ENCODE measurements at places on chromosomes 3 and 15.

DNA sequence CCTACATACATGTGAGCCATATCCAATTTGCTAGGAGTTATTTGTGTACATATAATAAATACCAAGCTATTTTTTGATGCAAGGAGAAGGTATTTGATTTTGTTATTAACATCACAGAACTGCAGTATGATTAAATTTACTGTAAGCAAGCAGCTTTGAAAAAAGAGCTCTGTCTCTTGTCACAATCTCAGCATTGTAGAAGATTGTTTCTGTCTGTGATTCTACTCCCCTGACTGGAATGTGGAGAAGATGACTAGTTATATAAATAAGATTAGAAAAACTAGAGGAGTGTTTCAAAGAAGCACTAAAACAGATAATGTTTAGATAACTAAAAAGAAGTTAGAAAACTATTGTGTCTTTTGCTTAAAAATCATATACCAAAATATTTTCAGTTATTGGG is 17.1 kb upstream of the DCBLD2 start:
- no peaks in the 10 kb centered on the region for H3K4me1 ChIP-seq

DNA sequence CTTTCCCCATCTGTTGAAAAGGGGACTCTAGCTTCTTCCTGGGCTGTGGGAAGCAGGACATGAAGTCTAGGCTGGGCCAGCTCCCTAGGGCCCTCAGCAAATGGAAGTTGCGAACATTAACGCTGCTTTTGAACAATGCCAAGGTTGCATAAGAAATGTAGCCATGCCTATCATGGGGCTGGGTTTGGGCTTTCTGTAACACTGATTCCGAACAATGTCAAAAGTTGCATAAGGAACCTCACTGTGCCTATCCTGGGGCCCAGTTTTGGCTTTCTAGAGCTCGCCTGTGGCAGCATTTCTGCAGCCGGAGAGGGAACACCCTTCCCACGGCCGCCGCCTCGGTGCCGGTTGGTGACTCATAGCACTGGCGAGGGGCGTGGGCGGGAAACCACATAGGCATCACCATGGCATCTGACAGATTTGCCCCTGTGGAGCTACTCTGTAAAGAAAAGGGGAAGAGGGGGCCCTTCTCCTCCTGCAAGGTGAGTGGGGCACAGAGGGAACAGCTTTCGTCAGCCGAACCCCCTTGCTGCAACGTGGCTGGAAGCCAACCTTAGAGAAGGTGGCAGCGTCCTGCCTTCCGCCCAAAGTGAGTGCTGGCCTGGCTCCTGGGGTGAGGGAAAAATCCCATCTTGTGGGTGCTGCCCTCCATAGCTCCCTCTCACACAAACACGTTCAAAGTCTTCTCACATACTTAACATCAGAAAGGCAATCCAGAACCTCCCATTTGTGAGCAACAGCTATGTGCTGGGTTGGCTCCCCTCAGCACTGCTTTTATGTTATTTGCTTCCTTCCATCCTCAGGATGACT is 46.6 kb upstream of the ATP2B2 start:
- H3K4me3 ChIP-seq, result no peak overlapping the region
- DNase-seq, result no peak
- H3K27me3 ChIP-seq, result no peaks in the 10 kb centered on the region
- no peaks in the 10 kb centered on the region for H3K36me3 ChIP-seq
- peaks cover 6% of the 10 kb centered on the region for H3K4me1 ChIP-seq
- peak overlapping the region; percentile 24 for H3K27ac ChIP-seq

GRCh38 chr15:29812384-29812694 is 9.9 kb downstream of the TJP1 start:
- H3K27ac ChIP-seq, result peak overlapping the region; percentile 79
- no peak for DNase-seq
- H3K36me3 ChIP-seq, result no peaks in the 10 kb centered on the region
- no peaks in the 10 kb centered on the region for H3K27me3 ChIP-seq
- no peak overlapping the region for H3K4me3 ChIP-seq
- H3K4me1 ChIP-seq, result peaks cover 24% of the 10 kb centered on the region

- H3K4me1 ChIP-seq, result no peaks in the 10 kb centered on the region
- no peaks in the 10 kb centered on the region for H3K27me3 ChIP-seq
- H3K36me3 ChIP-seq, result no peaks in the 10 kb centered on the region
- no peak overlapping the region for H3K27ac ChIP-seq
These were observed 66.8 kb downstream of the IQCH start for GRCh38 chr15:67321352-67321751.

DNA sequence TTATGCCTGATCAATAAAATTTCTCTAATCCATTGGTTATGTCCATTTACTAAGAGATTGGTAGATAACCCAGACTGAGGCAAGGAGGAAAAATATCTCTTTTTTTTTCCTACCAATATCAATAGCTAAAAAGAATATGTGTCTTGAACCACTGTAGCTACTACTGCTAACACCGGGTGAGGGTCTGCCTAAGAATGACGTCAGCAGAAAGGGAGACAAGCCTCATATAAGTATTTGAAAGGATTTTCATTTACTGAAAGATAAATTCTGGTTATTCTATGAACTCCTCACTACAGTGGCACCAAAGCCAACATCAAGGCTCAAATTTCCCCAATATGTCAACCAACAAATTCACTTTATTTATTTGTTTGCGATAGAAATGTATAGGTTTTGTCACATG is 389.0 kb upstream of the ALCAM start:
- H3K27me3 ChIP-seq, result no peaks in the 10 kb centered on the region
- no peak overlapping the region for H3K4me3 ChIP-seq
- H3K27ac ChIP-seq, result no peak overlapping the region
- H3K4me1 ChIP-seq, result no peaks in the 10 kb centered on the region
- H3K36me3 ChIP-seq, result no peaks in the 10 kb centered on the region

DNA sequence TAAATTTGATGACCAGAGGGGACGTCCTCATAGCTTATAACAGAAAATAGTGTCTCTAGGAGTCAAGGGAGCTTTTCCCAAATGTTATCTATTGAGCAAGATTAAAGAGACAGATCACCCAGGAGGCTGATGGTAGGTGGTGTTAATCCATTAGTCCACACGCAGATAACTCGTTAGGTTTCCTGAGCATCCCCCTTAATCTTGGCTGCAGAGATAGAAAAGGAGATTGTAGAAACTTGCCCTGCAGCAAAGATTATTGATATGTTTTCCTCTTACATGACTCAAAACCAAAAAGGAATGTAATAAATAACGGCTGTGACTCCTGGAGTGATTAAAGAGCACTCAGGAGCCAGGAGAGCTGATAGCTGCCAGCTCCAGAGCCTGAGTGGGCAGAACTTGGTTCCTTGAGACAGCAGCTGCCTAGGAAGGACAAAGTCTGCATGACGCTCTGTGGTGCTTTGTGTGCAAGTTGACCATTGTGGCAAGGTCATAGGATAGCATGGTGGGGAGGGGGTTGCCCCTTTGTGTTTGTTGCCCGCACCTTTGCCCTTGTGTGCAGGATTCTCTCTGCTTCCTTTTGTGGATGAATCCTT is 234.8 kb downstream of the PTPRG start:
- H3K27me3 ChIP-seq, result no peaks in the 10 kb centered on the region
- peaks cover 10% of the 10 kb centered on the region for H3K4me1 ChIP-seq
- DNase-seq, result no peak
